Activated CD4-positive, alpha-beta T cell treated with anti-CD3 and anti-CD28 coated beads, Interleukin-2, amount 50 U/mL, for 16 hours (primary cell): ENCODE measurements at places on chromosomes 6 and 20.

GRCh38 chr20:49630396-49630951 lies 62.5 kb upstream of the PTGIS start:
- DNase-seq: no peak

DNA sequence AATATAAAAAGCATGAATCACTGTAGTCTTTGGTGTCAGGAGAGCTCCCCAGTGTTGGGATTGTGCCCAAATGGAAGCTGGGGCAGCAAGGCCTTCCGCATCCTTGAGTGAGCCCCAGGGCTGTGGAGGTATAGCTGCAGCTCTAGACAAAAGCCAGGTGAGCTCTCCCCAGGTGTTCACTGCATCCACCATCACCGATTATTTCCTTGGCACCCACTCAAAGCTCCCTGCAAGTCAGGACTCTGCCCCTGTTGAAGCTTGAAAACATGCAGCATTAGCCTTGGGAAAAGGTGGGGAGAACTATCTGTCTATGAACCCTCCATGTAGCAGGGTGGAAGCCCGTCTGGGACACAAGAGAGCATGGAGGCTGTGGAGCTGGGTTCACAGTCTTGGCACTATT lies 228.8 kb downstream of the BMP7 start:
- no peak for DNase-seq

- DNase-seq: no peak
Measured at GRCh38 chr20:48898210-48898609, 23.3 kb upstream of the ARFGEF2 start.

- DNase-seq: no peak
Measured at GRCh38 chr6:23077772-23078171, 508.4 kb downstream of the HDGFL1 start.

- DNase-seq: no peak
Measured at GRCh38 chr6:82786248-82786647, 279.4 kb downstream of the UBE3D start.
